ENCODE measurements at places on chromosomes 16 and 17.

DNA sequence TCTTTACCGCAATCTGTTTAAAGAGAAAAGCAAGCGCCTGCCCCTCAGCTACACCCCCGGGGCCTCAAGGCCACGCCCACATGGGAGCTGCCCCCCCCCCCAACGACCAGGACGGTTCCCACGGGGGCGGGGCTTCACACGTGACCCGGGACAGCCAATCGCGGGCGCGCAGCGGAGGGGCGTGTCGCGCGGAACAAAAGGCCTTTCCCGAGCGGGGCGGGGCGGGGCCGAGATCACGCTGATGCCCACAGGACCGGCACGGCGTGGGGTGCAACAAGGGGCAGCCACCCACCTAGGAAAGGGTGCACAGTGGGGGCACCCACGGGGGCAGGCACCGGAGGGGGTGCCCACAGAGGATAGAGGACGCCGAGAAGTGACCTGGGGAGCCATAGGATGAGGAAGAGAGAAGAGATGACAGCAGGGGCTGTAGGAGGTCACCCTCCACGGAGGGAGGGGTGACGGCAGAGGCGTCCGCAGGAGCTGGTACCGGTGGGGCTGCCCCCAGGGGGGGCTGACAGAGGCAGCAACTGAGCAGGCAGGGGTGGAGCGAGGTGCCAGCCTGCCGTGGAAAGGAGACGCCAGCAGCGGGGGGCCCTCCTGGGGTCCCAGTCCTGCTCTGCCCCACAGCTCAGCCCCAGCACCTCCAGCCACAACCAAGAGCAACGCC lies 6.2 kb downstream of the UNKL start:
- DNase-seq = peak; percentile 94

- DNase-seq = no peak
Measured at GRCh38 chr17:33234930-33235685, 58.0 kb downstream of the ASIC2 start.

DNA sequence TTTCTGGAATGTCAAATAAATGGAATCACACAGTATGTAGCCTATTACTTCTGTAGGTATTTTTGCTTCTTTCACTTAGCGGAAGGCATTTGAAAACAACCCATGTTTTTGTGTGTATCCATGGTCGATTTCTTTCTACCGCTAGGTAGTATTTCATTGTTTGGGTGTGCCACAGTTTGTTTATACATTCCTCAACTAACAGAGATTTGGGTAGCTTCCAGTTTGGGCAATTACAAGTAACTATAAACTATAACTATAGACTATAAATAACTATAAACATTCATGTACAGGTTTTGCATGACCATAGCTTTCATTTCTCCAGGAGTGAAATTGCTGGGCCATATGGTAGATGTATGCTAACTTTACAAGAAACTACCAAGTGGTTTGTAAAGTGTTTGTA lies 40.1 kb downstream of the LYRM9 start:
- no peak for DNase-seq

DNA sequence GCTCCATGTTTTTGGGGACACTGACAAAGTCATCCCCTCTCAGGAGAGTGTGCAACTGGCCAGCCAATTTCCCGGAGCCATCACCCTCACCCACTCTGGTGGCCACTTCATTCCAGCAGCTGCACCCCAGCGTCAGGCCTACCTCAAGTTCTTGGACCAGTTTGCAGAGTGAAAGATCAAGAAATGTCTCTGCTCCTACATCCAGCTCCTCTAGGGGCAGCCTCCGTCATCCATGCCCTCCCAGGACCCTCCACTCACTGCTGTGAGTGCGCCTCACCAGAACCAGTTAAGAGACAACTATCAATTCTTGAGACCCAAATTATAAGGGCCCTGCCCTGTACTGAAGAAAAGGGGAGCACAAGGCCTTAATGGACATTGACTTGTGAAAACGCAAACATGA lies 1.1 kb downstream of the OVCA2 start:
- DNase-seq = no peak

GRCh38 chr17:71682174-71682494 lies 438.7 kb upstream of the SOX9 start:
- DNase-seq = no peak

DNA sequence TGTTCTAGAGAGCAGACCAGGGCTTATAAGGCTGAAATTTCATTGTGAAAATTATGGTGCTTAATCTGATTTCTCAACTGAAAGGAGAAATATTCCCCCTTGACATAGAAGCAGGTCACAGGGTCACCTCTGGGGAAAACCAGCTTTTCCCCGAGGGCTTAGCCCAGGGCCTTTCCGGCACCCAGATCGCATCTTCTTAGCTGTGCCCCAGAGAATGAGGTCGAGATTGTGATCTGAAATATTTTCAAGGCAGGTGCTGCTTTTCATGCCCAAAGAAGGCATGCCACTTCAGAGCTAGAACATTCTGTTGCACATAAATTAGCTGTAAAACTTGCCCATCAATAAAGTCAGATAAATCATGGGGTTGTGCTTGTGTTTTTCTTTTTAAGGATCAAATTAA lies 25.4 kb upstream of the ARHGAP17 start:
- no peak for DNase-seq

DNA sequence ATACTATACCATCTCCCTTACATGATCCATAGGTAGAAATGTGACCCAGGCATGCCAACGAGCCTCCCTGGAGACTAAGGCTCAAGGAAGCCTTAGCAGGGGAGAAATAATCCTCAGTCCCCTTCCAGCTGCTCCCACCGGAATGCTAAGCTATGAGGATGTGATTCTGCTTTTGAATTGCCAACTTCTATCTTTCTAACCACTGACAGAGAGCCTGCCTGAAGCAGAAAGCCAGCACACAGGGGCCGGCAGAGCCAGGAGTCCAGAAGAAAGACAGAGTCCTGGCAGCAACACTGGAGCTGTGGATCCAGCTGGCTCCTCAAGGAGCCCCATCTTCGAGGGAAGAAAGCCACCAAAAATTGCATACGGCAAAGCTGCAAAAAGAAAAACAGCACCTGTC lies 579.6 kb upstream of the CDH5 start:
- no peak for DNase-seq
